T47D (cell line): ENCODE measurements at places on chromosomes 3 and 15.

DNA sequence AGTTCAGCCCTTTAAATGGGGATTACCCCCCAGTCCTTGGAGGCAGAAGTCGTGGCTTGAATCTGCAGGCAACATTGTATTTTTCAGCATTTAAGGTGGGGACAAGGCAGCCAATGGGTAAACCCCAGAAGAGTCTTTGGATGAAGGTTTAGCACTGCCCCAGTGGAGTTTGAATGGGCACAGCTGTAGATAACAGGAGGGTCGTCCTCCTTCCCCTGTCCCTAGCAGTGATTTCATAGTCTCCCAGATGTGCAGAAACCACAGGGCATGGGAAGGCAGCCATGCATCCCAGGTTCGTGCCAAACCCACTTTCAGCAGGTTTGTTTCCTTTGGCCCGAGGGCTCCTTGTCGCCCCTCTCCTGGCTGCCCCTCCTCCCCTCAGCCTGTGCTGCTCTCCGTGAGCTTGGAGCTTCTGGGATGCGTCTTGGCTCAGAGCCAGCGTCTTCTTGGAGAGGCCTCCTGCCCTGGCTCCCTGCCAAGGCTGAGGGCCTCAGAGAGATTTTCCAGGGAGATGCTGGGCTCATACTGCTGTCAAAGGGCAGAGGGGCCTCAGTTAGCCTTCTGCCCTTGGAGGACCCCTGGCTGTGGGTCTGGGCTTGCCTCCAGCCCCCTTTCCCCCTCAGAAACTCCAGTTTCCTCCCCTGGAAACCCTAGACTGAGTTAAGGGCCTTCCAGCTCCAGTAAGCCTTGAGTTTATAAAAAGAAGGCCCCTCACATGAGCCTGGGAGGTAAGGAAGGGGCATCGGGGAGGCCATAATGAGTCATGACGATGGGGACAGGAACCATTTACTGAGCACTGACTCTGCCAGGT is 48.9 kb upstream of the POLG start:
- no peak for DNase-seq

DNA sequence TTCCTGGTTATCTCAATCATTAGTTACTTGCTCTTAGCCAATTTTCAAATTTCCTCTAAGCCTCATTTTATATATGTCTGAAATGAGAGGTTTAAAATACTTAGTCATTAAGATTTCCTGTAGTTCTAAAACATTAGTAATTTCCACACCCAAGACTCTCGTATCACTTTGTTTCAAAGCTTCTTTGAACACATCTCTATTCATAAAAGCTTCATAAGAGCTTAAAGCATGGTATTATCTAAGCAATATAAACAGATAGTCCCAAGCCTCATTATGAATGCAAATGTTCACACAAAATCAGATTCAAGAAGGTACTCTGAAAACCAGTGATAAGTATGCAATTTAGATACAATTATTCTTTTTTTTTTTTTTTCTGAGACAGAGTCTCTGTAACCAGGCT is 217.0 kb downstream of the FMN1 start:
- DNase-seq: no peak

DNA sequence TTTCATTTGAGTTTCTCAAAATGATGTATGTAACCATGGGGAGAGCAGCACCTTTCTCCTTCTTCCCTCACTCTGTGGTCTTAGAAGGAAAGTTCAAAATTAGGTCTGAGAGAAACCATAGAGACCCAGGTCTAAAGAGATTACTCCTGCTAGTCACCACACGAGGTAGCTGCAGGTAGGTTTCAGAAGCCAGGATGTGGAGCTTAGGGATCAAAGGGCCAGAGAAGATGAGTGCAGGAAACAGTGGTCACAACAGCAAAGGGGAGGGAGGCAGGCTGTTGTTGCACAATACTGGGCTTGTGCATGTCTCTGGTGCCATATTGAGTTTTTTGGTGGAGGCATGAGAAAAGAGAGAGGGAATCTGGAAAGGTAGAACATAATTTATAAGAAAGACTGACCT is 583.6 kb downstream of the AGBL1 start:
- DNase-seq: no peak

DNA sequence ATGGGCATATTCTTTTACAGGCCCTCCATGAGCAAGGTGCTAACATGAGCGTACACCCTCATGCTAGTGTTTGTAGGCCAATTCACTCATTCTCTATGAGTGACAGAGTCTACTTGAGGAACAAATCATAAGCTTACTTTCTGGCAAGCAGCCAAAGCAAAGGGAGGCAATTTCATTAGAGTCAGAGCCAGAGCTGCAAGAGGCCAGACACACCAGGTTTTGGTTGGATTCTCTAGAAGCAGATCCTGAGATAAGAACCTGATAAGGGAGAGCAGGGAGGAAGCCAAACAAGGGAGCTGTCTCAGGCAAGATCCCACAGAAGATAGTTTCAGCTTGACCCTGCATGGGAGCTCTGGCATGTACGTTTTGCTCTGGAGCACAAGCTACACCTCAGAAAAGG is 214.1 kb upstream of the CTNNB1 start:
- DNase-seq: peak; percentile 19

DNA sequence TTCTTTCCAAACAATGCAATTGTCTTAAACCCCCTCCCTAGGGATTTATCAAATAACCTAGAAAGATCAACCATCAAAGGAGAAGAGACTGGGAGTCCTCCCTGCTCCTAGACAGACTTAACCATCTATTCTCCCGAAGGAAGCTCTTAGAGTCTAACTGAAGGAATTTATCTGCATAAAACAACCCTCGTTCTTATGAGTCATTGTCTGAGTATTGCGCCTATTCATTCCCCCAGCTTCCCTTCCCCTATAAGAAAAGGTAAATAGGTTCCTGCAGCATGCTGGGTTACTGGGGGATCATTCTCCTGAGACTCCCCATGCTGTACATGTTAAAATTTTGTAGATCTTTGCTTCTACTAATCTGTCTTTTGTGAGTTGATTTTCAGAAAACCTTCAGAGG is 412.7 kb downstream of the OCA2 start:
- DNase-seq: no peak

DNA sequence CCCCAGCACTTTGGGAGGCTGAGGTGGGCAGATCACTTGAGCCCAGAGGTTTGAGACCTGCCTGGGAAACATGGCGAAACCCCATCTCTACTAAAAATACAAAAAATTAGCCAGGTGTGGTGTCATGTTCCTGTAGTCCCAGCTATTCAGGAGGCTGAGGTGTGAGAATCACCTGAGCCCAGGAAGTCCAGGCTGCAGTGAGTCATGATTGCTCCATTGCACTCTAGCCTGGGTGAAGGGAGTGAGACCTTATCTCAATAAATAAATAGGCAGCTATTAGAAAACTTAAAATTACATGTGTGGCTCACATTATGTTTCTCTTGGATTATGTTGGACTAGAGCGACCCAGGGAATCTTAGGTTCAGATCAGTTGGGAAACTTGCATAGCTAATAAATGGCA is 69.7 kb downstream of the RPLP1 start:
- DNase-seq: no peak

DNA sequence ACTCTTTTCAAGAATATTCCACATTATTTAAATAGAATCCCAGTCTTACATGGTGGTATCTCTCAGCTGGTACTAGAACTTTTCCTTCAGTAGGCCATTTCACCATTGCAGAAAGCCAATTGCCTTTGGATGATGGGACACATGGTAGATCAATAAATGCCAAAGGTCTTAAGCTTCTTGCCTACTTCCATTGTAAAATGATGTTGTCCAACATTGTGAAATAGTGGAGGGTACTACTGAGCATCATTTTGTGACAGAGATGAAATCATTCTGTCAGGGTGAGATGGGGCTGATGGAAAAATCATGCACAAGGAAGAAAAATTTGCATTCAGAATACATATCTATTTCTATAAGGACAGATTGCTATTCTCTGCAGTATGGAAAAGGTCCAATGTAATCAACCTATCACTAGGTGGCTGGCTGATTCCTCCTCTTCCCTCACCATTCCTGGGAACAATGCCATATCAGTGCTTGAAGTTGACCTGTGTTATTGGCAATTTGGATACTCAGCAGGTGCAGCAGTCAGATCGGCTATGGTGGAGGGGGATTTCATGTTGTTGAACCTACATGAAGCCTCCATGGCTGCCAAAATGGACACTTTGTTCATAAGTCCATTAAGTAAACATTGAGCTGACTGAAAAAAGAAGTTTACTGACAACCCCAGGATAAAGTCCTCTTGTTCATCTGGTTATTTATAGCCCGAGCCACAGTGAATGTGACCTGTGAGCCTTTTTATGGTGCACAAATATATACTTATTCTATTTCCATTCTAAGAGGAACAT is 596.9 kb upstream of the ARPP21 start:
- no peak for DNase-seq

- DNase-seq: peak; percentile 58
Measured at GRCh38 chr15:76116138-76116885, 56.5 kb downstream of the TMEM266 start.

DNA sequence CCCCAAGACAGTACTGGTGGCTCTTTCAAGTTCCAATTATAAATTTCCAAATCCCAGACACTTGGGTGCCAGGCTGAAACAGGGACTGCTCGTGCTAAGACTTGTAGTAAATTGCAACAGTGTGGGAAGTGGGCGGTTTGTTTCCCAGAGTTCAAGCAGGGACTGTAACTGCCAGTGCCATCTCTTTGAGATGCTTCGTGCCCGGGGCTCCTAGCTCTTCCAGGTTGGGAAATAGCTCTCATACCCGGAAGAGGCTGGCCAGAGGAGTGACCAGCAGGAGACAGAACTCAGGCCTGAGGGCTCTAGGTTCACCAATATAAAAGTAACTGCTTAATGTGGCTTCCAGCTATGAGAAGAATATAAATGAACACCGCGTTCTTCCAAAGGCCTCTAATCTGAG is 54.0 kb upstream of the NEO1 start:
- peak; percentile 52 for DNase-seq

DNA sequence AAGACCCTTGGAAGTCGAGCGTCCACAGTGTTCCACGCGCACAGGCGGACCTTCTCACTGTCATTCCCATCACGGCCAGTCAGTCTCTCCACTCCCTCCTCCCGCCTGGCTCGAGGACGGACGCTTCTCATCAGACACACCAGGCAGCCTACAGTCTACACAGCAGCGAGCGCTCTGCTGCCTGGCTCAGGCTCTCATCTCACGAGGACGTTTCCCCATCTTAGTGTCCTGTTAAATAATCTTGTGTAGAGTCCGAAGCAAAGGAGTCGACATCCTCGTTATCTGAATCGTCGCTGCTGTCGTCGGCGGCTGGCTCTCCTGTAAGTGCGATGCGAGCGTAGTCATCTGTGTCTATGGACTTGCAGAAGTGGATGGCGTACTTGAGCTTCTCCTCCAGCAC is 12.4 kb upstream of the OCA2 start:
- no peak for DNase-seq

- no peak for DNase-seq
Measured at GRCh38 chr3:164897342-164897741, 181.0 kb downstream of the SI start.

DNA sequence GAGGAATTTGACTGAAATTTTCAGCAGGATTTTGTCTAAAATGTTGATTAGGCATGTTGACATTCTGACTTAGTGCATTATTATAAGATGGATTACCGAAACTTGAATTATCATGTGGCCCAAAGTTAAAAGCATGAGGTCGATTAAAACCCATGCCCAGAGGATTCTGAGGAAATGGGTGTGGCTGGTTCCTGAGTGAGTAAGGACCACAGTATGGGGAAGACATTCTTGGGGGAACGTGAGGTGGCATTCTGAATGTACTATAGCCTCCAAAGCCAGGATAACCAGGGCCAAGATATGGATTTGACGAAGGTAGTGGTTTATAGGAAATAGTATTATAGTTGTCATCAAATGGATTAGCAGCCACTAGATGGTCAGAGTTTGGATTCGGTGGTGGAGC is 38.7 kb upstream of the DNAAF4 start:
- DNase-seq: no peak

- peak; percentile 68 for DNase-seq
Measured at GRCh38 chr3:86563400-86563970, 427.5 kb downstream of the VGLL3 start.

- no peak for DNase-seq
Measured at GRCh38 chr15:68328443-68328842, 50.9 kb downstream of the FEM1B start.

DNA sequence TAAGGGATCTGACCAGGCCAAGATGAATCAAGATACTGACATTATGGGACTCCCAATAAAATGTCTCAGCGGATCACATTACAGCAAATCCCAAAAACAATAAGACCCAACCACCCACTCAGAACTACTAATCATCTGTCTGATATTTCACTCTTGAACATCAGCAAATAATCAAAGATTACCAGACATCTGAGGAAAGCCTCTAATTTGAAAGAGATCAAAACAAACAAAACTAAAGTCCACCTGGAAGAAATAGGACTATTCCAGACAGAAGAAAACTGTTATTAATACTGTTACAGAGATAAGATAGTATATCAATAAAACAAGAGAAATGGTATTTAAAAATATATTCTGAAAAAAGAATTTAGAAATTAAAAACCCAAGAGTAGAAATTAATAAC is 29.0 kb downstream of the TP53BP1 start:
- no peak for DNase-seq

DNA sequence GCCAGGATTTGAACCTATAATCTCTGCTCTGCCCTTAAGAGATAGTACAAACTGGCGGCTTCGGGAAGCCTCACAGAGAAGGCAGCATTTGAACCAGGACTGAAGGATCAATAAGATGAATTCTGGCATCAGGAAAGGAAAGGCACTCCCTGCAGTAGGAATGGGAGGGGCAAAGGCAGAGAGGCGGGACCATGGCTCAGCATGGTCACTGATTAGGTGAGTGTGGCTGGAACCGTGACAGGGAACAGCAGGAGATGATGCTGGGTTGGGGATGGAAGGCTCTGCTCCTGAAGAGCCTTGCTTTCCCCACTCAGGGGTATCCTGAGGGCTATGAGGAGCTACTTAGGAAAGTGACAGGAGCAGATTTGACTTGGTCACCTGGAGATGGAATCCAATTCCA is 158.5 kb downstream of the FEZF2 start:
- DNase-seq: no peak

DNA sequence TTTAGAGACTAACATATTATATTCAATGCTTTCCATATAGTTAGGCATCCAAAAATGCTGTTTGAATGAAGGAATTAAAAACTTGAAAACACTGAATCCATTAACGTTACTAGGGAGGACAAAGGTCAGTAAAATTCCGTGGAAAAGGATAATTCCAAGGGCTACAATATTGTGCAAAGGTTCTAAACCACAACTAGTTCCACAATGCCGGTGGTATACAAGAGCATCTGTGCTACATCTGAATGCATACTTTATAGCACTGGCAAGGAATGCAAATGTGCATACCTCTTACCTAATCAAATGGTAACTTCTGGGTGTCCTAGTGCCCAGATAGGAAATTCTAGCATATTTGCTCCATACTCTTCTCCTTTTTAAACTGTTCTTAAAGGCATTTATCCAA is 2.2 kb downstream of the ICE2 start:
- no peak for DNase-seq

DNA sequence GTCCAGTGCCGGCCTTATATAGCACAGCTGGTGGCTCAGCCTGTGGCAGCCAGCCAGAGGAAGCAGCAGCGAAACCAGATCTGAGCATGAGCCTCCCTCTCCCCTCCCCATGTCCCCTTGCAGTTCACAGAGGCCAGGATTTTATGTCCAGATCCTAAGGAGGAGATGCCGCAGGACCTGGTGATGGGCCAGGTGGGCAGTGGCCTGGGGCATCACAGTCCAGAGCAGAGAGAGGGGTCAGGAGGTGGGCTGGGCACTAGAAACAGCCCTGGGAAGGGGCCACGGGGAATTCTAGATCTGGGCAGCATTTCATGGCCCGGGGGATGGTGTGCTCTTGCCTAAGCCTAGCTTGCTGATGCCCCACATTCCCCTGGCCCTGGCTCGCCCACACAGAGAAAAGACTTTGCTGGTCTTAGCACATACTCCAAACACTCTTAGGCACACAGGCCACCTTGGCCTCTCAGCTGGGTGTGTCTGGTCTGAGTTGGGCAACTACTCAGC is 259 bp upstream of the CILP start:
- no peak for DNase-seq

- DNase-seq: no peak
Measured at GRCh38 chr3:197597335-197597734, 41.6 kb upstream of the BDH1 start.
